ENCODE measurements at places on chromosomes 1 and 21. TPM values are rescaled to one million over a fixed set of nuclear protein-coding genes. Genes with fewer than 3 reads are reported as not detected.

The TLR5 gene
- total RNA-seq, result 5.5 TPM

The GFI1 gene
- 1.9 TPM for total RNA-seq

- no peak for DNase-seq
Observed at GRCh38 chr1:22915231-22915630, 57.4 kb downstream of the LACTBL1 start.

GRCh38 chr1:30679976-30680305 is 43.4 kb downstream of the MATN1 start:
- no peak for DNase-seq

Measured in skin of body (tissue), 3 donors.